ENCODE measurements at places on chromosomes 5 and 9. TPM values are rescaled to one million over a fixed set of nuclear protein-coding genes. Genes with fewer than 3 reads are reported as not detected.

FOXD4L5 gene
- total RNA-seq = 0.20 TPM

NXNL2 gene
- total RNA-seq = not detected

PCDHGA4 gene
- total RNA-seq = 0.08 TPM

TTC39B gene
- total RNA-seq = 27.5 TPM

DNA sequence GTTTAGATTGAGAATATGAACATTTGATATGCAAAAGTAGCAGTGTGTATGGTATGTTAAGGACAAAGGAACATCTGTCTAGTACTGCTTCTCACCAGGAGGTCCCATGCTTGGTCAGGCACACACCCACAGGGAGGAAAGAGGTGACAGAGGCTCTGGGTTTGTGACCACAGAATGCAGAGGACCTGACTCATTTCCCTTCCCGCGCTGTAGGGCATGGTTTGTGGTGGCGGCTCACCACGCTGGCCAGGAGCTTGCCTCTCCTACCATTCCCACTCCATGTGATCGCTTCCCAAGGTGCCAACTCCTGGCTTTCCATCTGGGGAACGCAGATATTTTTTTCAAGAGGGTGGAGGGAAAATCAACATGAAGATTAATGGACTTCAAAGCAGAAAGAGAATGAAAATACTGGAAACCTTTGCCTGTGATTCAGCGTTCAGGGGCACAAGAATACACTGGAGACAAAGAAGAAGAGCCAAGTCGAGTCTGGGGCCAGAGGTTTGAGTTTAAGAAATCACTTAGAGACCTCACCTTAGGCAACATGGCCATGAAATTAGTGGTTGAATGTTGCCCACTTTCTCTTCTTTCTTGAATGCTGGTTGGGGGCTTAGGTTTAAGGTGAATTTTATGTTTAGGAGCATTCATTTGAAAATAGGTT is 477.8 kb downstream of the CCDC171 start:
- peak; percentile 23 for DNase-seq
- H3K27me3 ChIP-seq = no peaks in the 10 kb centered on the region
- peaks cover 2% of the 10 kb centered on the region for H3K4me1 ChIP-seq
- no peaks in the 10 kb centered on the region for H3K36me3 ChIP-seq

- no peak overlapping the region for H3K4me3 ChIP-seq
- H3K36me3 ChIP-seq = no peaks in the 10 kb centered on the region
- peaks cover 4% of the 10 kb centered on the region for H3K4me1 ChIP-seq
- H3K27ac ChIP-seq = no peak overlapping the region
- H3K27me3 ChIP-seq = peaks cover 9% of the 10 kb centered on the region
Observed at GRCh38 chr5:58499231-58499630, 8.0 kb downstream of the GAPT start.

DNA sequence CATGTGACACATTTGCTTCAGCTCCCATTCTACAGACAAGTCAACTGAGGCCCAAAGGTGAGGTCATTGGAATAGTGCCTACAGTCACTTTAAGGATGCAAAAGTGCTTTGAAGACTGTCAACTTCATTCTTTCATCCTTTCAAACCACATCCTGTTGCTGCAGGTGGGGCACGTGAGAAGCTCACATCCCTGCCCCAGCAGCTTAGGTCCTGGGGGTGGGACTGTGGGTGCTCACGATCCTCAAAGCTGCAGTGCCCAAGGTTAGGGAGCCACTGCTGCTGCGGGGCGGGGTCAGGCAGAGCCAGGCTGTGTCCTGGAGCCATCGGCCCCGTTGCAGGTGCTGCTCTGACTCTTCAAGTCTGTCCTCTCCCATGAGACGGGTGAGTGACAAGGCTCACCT is 57.9 kb upstream of the IER5L start:
- DNase-seq = peak; percentile 81
- peak overlapping the region; percentile 78 for H3K27ac ChIP-seq
- peaks cover 51% of the 10 kb centered on the region for H3K4me1 ChIP-seq

GRCh38 chr5:25119650-25120049 is 474.9 kb upstream of the CDH10 start:
- H3K27ac ChIP-seq = no peak overlapping the region
- no peaks in the 10 kb centered on the region for H3K27me3 ChIP-seq
- no peaks in the 10 kb centered on the region for H3K36me3 ChIP-seq
- H3K4me3 ChIP-seq = no peak overlapping the region
- H3K4me1 ChIP-seq = no peaks in the 10 kb centered on the region

DNA sequence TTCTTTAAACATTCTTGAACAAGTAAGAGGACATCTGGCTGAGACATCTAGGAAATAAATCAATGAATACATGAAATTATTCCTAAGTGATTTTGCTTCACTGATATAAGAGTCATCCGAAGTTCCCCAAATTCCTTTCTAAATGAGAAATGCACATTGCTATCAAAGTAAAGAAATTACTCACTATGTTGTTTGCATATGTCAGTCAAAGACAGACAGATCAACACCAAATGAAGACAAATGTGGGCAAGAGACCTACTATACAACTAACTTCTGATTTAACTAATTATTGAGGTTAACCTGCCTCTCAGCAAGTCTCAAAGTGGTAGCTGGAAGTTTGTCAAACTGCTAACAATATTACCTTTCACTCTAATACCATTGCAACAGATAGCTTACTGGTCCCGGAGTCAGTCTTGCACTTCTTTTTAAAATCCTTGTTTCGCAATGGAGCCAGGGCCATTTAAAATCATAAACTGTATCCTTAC is 13.2 kb downstream of the TUT7 start:
- H3K4me1 ChIP-seq = peaks cover 57% of the 10 kb centered on the region
- no peak overlapping the region for H3K27ac ChIP-seq
- no peak overlapping the region for H3K4me3 ChIP-seq
- H3K36me3 ChIP-seq = peaks cover 80% of the 10 kb centered on the region

DNA sequence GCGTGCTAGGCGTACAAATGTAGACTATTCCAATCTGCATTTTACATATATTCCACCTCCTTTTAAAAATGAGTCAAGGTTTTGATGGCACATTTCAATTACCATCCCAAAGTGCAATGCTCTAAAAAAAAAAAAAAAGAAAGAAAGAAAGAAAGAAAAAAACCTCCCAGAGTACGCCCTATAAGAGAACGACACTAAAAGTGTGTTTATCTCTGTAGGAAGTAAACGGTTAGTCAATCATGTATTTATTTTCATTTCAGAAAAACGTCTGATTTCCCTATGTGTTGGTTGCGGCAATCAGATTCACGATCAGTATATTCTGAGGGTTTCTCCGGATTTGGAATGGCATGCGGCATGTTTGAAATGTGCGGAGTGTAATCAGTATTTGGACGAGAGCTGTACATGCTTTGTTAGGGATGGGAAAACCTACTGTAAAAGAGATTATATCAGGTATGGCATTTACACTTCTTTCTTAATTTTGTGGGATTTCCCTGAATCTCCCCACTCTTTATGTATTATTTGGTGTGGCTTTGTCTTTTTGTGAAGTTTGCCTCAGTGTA is 1.1 kb downstream of the ISL1 start:
- H3K4me1 ChIP-seq = peaks cover 5% of the 10 kb centered on the region
- peaks cover 5% of the 10 kb centered on the region for H3K36me3 ChIP-seq
- H3K4me3 ChIP-seq = no peak overlapping the region

GRCh38 chr5:140311011-140311467 is 8.1 kb upstream of the PFDN1 start:
- H3K4me1 ChIP-seq = peaks cover 11% of the 10 kb centered on the region
- no peak overlapping the region for H3K27ac ChIP-seq
- peaks cover 26% of the 10 kb centered on the region for H3K27me3 ChIP-seq
- H3K4me3 ChIP-seq = no peak overlapping the region
- DNase-seq = no peak

DNA sequence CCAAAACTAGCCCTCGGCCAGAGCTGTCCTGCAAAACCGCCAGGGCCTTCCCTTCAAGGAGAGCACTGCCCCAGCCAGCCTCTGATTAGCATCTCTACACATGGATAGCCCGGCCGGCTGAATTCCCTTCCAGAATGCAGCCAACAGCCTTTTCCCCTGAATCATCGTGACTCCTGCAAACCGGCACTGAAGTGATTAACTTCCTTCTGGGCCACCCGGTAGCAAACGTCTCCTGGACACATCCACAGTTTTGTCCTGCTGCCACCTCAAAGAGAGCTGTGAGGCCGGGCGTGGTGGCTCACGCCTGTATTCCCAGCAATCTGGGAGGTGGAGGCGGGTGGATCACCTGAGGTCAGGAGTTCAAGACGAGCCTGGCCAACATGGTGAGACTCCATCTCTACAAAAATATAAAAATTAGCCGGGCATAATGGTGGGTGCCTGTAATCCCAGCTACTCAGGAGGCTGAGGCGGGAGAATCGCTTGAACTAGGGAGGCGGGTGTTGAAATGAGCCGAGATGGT is 21.1 kb upstream of the EEIG1 start:
- H3K27ac ChIP-seq = no peak overlapping the region
- peaks cover 11% of the 10 kb centered on the region for H3K4me1 ChIP-seq
- no peak overlapping the region for H3K4me3 ChIP-seq
- DNase-seq = no peak

DNA sequence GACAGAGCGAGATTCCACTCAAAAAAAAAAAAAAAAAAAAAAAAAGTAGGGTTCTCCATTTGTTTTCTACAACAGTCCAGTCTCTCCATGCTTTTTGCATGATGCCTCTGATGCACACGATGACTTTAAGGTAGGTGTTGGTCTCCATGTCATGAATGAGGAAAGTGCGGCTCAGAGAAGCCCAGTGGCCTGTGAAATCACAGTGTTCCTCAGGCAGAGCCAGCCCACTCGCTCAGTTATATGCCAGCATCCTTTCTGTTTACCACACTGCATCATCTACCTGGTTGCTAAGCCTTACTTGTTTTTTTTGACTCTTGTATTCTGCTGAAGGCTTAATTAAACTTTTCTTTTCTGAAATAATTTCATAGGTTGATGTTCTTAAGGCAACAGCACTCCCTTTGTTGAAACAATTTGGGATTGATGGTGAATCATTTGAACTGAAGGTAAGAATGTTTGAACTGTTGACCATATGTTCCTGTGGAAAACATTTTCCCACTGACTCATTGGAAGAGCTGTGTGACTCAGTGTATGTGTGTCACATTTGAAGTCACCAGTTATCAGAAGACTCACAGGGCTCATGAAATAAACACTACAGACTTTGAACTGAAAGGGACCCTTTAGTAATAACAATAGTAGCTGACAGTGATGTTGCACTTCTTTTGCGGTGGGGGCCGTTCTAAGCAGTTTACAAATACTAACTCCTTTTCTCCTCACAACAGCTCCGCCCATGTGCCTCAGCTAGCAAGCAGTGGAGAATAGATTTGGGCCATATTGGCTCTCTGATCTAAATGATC is 40.2 kb downstream of the RCL1 start:
- H3K27ac ChIP-seq = peak overlapping the region; percentile 61
- peaks cover 35% of the 10 kb centered on the region for H3K4me1 ChIP-seq

- H3K36me3 ChIP-seq = no peaks in the 10 kb centered on the region
- H3K27ac ChIP-seq = no peak overlapping the region
- H3K4me3 ChIP-seq = no peak overlapping the region
- H3K27me3 ChIP-seq = no peaks in the 10 kb centered on the region
Observed at GRCh38 chr5:133246376-133247150, 194.8 kb downstream of the HSPA4 start.

- DNase-seq = no peak
- no peak overlapping the region for H3K4me3 ChIP-seq
Observed at GRCh38 chr5:153610811-153611210, 120.3 kb downstream of the GRIA1 start.

- peak overlapping the region; percentile 36 for H3K27ac ChIP-seq
- no peaks in the 10 kb centered on the region for H3K27me3 ChIP-seq
- no peak overlapping the region for H3K4me3 ChIP-seq
- no peak for DNase-seq
Observed at GRCh38 chr5:135377751-135378680, 21.0 kb downstream of the MACROH2A1 start.

Data from activated CD4-positive, alpha-beta memory T cell treated with anti-CD3 and anti-CD28 coated beads, Interleukin-2, amount 10 ng/mL, durations not matched to agents 7 days and 5 days (primary cell).